Cardiac atrium fibroblast (primary cell): ENCODE measurements at places on chromosomes 12 and 14. TPM values are rescaled to one million over a fixed set of nuclear protein-coding genes. Genes with fewer than 3 reads are reported as not detected.

Gene SLC4A8
- total RNA-seq, result 0.49 TPM in 1 of 2 replicates, not detected in the other

Gene FAM90A1
- total RNA-seq, result not detected in 2 replicates

Gene DCD
- total RNA-seq, result not detected in 2 replicates

Gene DNAI7
- total RNA-seq, result not detected in 2 replicates

Gene TCL1B
- not detected in 2 replicates for total RNA-seq

Gene ANKRD9
- 1.4 and 7.1 TPM in 2 replicates for total RNA-seq

Gene MMP14
- 238 and 248 TPM in 2 replicates for total RNA-seq

Gene SCN8A
- 0.16 and 0.18 TPM in 2 replicates for total RNA-seq

Gene FAM177A1
- total RNA-seq, result 41.9 and 48.4 TPM in 2 replicates

Gene GPHB5
- not detected in 2 replicates for total RNA-seq

Gene SYNDIG1L
- total RNA-seq, result not detected in 2 replicates

Gene CEBPE
- total RNA-seq, result not detected in 2 replicates

Gene STYK1
- total RNA-seq, result not detected in 2 replicates

Gene KRT82
- not detected in 2 replicates for total RNA-seq

Gene HOXC9
- total RNA-seq, result not detected in 2 replicates

Gene GPRC5D
- not detected in 2 replicates for total RNA-seq

Gene KIF21A
- total RNA-seq, result 9.7 and 10.5 TPM in 2 replicates

Gene ADAM20
- total RNA-seq, result under 0.01 TPM in 1 of 2 replicates, not detected in the other

Gene NGDN
- 18.3 and 24.4 TPM in 2 replicates for total RNA-seq

Gene HNF1A
- 0.32 TPM in 1 of 2 replicates, not detected in the other for total RNA-seq

Gene HOXC12
- total RNA-seq, result not detected in 2 replicates

Gene MLEC
- total RNA-seq, result 70.2 and 85.1 TPM in 2 replicates

Gene YEATS4
- 12.3 and 37.3 TPM in 2 replicates for total RNA-seq

Gene IRAK3
- 22.0 and 39.5 TPM in 2 replicates for total RNA-seq

Gene VWF
- 3.2 and 15.9 TPM in 2 replicates for total RNA-seq

Gene RNASE7
- not detected in 2 replicates for total RNA-seq

Gene ABCD2
- not detected in 2 replicates for total RNA-seq

Gene PDZRN4
- not detected in 2 replicates for total RNA-seq

Gene FRS2
- 29.6 and 33.5 TPM in 2 replicates for total RNA-seq

Gene CAPZA3
- total RNA-seq, result not detected in 2 replicates

Gene SELPLG
- 0.72 and 0.97 TPM in 2 replicates for total RNA-seq

Gene KRT75
- not detected in 2 replicates for total RNA-seq

Gene RD3L
- total RNA-seq, result not detected in 2 replicates

Gene TTC9
- 0.16 TPM in 1 of 2 replicates, not detected in the other for total RNA-seq

Gene KRT78
- not detected in 2 replicates for total RNA-seq

Gene CARMIL3
- total RNA-seq, result 0.16 TPM in 1 of 2 replicates, not detected in the other

Gene PGF
- 12.8 and 43.1 TPM in 2 replicates for total RNA-seq

Gene SERPINA12
- not detected in 2 replicates for total RNA-seq

Gene TC2N
- total RNA-seq, result 0.97 and 1.3 TPM in 2 replicates

Gene KRT8
- total RNA-seq, result 12.8 and 17.9 TPM in 2 replicates

Gene DHRS7
- total RNA-seq, result 33.6 and 33.9 TPM in 2 replicates

Gene GAS2L3
- 4.2 and 5.2 TPM in 2 replicates for total RNA-seq

Gene INHBE
- 0.36 and 1.1 TPM in 2 replicates for total RNA-seq

Gene PRIMA1
- not detected in 2 replicates for total RNA-seq

Gene OVCH1
- 0.32 and 2.3 TPM in 2 replicates for total RNA-seq

Gene KRT77
- total RNA-seq, result not detected in 2 replicates

Gene GARIN6
- total RNA-seq, result not detected in 2 replicates
